NCI-H2081 (cell line): ENCODE measurements at places on chromosomes 6 and 20.
A peak's percentile ranks its signal among the peaks of the same experiment; 100 is the strongest.

DNA sequence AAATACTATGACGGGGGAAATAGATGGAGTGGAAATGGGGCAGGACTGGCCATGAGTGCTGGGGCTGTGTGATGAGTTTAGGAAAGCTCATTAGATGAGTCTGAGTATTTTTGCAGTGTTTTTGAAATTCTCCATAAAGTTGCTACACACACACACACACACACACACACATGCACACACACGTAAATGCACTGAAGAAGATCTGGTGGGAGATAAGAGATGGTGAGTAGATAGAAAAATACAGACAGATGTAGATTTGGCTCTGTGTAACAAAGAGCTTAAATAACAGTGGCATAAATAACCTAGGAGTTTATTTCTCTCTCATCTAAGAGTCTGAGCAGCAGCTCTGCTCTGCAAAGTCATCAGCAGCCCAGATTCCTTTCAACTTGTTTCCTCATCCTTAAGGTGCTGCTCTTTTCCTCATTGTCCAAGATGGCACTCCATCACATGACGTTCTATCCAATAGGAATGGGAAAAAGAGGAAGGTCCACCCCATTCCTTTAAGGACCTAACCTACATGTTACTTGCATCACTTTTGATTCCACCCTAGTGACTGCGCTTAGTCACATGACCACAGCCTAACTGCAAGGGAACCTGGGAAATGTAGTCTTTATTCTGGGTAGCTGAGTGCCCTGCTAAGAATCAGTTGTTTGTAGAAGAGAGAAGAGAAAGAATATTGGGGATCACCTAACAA is 76.4 kb downstream of the EYA2 start:
- DNase-seq, result no peak

GRCh38 chr6:10528158-10528981 is 7.2 kb downstream of the GCNT2 start:
- DNase-seq, result peak; percentile 39

DNA sequence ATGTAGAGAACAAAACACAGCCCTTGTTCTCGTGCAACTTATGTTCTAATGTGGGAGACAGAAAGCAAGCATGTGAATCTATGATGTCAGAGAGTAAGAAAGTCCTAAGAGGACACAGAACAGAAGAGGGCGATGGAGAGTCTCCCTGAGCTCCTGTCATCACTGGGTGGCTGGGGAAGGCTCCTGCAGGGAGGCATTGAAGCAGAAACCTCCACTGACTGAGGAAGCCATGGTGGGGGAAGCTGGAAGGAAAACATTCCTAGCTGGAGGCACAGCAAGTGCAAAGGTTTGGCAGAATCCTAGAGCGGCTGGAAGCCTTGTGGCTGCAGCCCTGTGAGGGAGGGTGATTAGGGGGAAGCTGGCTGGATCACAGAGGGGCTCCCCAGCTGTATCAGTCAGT is 248.0 kb downstream of the CDH26 start:
- DNase-seq, result no peak

GRCh38 chr6:28597217-28597835 is 71.6 kb downstream of the GPX5 start:
- peak; percentile 86 for DNase-seq

- no peak for DNase-seq
Observed at GRCh38 chr6:1764397-1764987, 154.8 kb downstream of the FOXC1 start.
